ENCODE measurements at places on chromosomes 7 and 10.

DNA sequence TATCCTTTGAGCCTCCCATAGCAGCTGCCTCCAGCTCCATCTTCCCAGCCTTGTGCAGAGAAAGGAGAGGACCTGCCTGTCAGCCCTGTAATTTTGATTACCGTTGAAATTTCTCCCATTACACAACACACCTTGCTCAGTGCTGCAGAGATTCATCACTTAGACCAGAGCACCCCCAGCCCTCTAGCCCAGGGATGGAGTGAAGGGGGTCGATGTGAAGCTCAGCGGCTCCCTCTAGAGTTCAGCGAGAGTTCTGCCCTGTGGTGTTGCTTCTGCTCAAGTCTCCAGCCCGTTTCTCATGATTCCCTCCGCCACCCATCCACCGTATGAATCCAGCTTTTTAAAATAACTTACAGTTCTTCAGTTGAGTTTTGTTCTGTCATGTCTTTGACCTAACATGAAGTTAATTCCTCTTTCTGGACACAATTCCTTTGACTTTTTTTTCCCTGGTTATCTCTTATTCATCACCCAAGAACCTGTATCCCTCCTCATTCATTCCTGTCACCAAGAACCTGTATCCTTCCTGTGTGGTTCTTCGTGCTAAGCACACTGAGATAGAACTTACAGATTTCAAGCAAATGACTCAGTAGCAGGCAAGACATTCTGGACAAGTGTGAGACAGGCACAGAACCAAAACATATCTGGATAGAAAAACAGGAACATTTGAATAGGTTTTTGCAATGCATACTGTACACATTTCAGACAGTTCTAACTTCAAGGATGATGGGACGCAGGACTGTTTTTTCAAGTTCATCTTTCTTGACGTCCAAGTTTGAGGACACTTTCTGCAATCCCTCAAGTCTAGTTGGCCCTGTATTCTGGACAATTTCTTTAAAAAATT is 35.0 kb upstream of the ZNF32 start:
- DNase-seq = no peak

DNA sequence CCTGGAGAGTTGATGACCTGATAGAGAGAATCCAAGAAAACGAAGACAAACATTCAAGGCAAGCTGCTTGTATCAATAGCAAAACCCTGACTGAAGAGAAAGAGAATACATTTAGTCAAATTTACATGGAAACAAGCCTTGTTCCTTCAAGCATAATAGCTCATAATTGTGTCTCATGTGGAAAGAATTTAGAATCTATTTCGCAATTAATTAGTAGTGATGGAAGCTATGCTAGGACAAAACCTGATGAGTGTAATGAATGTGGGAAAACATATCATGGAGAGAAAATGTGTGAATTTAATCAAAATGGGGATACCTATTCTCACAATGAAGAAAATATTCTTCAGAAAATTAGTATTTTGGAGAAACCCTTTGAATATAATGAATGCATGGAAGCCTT is 18.0 kb downstream of the RBAK start:
- DNase-seq = no peak

- no peak for DNase-seq
These were observed 110.4 kb downstream of the SH2D4B start for GRCh38 chr10:80648106-80648505.

GRCh38 chr10:62045765-62046521 is 144.4 kb downstream of the ARID5B start:
- DNase-seq = no peak

DNA sequence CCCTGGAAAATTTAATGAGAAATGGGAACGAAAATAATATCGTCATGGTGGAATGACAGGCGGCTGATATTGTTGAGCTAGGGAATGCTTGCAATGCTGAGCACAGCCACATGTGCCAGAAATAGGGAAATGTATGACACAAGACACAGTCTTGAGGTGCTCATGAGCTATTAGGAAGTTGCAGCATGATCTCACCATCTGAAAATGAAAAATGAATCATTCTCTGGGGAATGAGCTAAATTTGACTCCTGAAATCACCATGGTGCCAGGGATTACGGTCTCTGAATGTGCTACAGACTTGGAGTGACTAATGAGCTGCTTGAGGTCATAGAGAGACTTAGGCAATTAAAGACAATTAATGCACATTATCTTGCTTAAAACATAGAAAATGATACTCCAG is 845.0 kb downstream of the CNTNAP2 start:
- no peak for DNase-seq

DNA sequence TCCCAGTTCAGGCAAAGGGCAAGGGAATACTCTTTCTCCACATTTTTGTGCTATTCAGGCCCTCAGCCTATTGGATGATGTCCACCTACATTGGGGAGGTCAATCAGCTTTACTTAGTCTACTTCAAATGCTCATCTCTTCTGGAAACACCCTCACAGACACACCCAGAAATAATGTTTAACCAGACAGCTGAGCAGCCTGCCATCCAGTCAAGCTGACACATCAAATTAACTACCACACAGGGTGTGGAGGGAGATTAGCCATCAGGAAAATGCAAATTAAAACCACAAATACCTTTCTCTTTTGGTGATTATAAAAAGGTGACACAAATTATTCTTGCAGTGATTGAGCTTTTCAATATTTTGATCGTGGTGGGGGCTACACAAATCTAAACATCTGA is 74.7 kb upstream of the FZD8 start:
- no peak for DNase-seq

GRCh38 chr7:116802746-116803152 is 59.6 kb upstream of the CAPZA2 start:
- peak; percentile 51 for DNase-seq

DNA sequence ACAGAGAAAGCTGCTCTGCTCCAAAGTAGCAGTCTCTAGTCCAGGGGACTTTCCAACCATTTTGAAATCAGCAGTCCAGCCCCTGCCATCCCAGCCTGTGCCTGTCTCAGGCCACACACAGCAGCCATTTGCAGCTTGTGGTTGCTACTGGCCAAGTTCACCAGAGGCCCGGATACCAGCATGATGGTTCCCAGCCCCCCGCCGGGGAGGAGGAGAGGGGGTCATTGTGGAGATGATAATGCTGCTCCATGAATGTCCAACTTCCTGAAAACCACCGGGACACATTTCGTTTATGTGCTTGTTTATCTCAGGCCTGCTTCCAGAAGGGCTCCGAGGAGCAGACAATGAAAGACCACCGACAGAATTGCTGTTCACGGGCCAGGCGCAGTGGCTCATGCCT is 160.0 kb downstream of the UBE2H start:
- DNase-seq = no peak

- DNase-seq = no peak
These were observed 136.3 kb downstream of the DNAJB6 start for GRCh38 chr7:157473051-157473569.

DNA sequence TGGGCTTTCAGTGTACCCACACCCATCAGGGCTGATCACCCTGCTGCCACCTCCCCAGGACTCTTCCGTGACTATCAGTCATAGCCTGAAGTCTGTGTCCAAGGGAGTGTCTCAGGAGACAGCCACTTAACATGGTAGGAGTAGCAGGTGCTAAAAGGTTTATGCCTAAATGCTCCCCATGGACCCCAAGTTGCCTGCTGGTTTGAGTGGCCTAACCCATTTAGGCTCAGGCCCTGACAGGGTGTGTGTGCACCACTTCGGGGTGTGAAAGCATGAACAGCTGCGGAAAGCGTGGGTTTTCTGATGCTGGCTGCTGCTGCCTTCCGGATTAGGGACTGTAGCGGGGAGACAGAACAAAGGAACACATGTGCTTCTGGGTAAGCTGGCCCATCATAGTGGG is 93.2 kb upstream of the SAMD8 start:
- no peak for DNase-seq

Measured in T-helper 2 cell treated with Interferon-gamma antibody and Interleukin-4, amounts not matched to agents 5 μg/mL and 100 μg/mL, for 36 hours (primary cell).